ENCODE measurements at places on chromosomes 13 and 19.

- peak; percentile 93 for DNase-seq
Measured at GRCh38 chr19:41997121-41997850, 3.3 kb upstream of the ATP1A3 start.

GRCh38 chr19:51124216-51124615 is 490 bp upstream of the SIGLEC9 start:
- DNase-seq = no peak

- DNase-seq = no peak
Measured at GRCh38 chr19:2428756-2429711, 1.6 kb upstream of the TIMM13 start.

DNA sequence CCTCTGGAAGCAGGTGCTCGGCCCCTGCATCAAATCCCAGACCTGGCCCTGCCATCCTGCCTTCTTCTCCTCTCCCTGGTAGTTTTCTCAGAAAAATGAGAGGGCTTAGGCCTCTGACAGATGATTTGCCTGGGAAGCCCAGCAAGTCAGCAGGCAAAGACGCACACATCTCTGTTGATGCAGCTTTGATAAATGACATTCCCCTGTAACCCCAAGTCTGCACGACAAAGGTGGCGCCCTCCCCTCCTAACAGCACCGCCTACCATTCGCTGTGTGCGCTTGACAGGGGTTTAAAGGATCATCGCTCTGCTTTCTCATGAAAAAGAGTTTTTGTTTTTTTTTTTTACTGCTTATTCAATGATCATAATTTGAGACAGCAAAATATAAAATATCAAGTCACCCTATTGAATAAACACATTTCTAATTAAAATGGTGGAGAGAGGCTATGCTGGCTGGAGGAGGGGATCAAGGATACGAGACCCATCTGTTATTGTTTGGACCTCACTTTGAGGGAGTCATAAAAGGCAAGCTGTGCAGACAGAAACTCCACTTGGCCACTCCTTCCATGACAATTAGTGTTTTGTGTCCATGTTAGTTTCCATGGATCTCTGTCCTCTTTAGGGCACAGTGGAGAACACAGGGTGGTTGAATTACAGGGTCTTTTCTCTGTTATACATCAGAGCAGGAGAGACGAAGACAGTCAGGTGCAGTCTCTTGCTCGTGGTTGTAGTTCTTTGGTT is 126.1 kb downstream of the FGF9 start:
- no peak for DNase-seq

DNA sequence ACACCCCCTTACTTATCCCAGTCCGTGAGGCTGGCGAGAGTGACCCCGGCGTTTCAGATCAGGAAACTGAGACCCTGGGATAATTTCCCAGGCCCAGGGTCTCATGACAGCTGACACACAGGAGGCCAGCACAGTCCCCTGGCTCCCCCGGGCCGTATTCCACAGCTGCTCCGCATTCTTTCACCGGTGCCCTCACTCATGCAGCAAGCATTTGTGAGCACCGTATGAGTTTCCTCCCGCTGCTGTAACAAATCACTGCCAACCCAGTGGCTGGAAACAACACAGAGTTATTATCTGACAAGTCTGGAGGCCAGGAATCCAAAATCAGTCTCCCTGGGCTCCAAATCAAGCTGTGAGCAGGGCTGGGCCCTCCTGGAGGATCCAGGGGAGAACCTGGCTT is 21.3 kb downstream of the GADD45B start:
- DNase-seq = no peak

- no peak for DNase-seq
Measured at GRCh38 chr13:29681864-29682263, 86.4 kb upstream of the SLC7A1 start.

GRCh38 chr13:105572401-105572800 is 963.1 kb downstream of the EFNB2 start:
- DNase-seq = no peak
